ENCODE measurements at places on chromosomes 2 and 18.

DNA sequence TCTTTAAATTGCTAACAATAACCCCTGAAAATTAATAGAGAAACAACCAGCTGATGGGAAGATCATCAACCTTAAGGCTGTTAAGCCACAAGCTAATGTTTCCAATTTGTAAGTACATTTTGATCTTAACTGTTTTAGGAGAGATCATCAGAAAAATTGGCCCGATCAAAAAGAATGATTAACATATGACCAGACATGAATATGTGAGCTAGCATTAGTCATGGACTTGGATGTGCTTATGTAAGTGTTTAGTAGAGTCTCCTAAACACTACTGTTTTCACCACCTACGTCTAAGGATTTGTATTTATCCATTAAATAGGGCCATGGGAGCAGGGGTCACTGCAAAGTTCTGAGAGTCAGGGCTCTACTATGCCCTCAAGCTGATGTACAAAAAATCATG is 4.3 kb downstream of the LMAN1 start:
- DNase-seq: no peak

DNA sequence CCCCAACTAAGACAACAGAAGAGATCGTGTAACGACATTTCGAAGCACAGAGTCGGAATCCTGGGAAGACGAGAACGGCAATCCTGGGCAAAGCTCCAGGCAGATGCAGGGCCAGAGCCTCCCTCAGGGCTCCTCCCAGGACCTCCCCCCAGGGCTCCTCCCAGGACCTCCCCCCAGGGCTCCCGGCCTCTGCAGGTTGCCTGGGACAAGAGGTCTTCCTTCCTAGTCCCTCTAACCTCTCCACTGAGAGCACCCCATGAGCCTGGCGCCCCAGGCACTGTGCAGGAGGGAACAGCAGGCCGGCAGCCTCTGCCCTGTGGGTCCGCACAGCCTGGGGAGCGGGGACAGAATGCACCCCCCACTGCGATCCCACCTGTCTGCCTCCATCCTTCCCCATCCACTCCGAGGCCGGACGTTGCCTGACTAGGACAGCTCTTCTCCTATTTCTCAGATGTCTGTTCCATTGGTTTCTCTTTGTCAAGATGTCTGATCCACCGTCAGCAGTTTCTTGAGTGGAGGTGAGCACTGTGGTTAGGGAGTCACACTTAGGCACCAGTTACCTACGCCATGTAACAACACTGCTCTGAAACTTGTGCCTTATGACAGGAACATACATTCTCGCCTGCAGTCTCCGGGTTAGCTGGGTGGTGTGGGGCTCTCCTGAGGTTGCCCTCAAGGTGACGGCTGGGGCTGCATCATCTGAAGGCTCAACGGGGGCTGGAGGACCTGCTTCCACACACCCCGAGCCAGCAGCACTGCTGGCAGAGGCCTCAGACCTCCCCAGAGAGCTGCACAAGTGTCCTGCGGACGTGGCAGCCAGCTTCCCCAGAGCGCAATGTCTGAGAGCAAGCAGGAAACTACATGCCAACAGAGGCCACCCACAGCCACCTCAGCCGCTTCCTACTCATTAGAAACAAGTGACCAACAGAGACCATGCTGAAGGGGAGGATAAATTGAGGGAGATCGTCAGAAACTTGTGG is 28.9 kb downstream of the ADI1 start:
- no peak for DNase-seq

DNA sequence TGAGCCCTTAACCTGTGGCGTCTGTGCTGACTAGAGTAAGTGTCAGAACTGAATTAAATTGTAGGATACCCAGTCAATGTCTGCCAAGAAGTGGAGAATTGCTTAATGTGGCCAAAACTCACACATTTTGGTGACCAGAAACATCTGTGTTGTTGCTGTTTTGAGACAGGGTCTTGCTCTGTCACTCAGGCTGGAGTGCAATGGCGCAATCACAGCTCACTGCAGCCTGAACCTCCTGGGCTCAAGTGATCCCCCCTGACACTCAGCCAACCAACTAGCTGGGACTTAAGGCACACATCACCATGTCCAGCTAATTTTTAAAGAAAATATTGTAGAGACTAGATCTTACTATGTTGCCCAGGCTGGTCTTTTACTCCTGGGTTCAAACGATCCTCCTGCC is 34.4 kb upstream of the RTN4 start:
- no peak for DNase-seq

GRCh38 chr18:54931152-54931551 is 28.1 kb downstream of the CCDC68 start:
- DNase-seq: no peak

- no peak for DNase-seq
Measured at GRCh38 chr2:168543037-168543436, 87.0 kb downstream of the CERS6 start.

DNA sequence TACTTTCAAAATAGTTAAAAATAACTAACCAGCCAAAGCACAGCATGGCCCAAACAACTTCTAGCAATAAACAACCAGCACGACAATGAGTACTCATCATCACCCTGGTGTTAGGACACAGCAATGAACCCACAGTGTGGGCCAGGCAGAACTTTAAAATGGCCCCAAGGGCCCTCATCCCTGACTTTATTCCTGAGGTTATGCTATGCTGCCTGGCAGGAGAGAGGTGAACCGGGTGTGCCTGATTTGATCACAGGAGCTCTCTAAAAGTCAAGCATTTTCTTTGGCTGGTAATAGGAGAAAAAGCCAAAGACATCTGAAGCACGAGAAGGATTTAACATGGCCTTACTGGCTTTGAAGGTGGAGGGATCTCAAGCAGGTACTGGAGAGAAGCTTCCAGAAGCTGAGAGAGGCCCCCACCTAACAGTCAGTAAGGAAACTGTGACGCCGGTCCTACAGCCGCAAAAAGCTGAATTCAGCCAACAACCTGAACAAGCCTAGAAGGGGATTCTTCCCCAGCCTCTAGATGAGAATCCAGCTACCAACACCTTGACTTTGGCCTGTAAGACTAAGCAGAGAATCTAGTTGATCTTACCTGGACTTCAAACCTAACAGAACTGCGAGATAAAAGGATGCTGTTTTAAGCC is 115.4 kb downstream of the DDX1 start:
- no peak for DNase-seq

GRCh38 chr2:64865073-64865830 is 123.9 kb upstream of the SLC1A4 start:
- peak; percentile 19 for DNase-seq

GRCh38 chr18:52995875-52996274 is 655.9 kb downstream of the DCC start:
- no peak for DNase-seq

GRCh38 chr2:70356941-70357683 is 55.2 kb upstream of the FAM136A start:
- no peak for DNase-seq

DNA sequence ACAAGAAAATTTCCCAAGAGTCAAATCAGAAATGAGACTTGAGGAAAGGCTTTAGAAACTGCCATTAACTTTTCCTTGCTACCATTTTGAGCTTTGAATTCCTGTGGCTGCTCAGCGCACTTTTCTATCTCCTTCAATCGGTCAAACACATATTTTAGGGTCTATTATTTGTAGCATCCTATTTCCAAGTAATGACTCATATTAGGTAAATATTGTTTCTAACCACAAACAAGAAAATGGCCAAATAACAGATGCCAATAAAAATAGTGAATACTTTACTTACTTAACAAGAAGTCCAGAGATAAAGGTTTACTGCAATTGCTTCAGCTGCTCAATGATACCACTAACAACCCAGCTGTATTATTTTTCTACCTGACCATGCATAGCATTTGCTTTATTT is 29.7 kb upstream of the CCDC178 start:
- DNase-seq: no peak

Data from NCI-H2029 (cell line).